ENCODE measurements at places on chromosomes 3 and 15.

DNA sequence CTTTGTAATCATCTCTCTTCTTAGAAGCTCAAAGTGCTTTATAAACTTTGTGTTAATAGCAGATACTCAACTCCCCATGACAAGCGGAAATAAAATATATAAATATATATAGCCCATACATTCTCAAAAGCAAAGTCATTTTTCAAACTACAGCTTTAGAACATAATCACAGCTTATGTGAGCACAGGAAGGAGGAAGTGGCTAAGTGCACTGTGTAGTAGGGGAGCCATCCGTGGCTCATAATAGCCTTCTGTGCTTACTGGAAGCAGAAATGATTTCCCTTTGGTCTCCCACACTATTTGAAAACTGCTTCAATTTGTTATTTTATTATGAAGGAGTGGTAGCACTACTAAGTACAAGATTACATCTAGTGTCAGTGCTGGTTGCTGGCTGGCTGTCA is 151.4 kb upstream of the ARL6 start:
- DNase-seq: no peak

DNA sequence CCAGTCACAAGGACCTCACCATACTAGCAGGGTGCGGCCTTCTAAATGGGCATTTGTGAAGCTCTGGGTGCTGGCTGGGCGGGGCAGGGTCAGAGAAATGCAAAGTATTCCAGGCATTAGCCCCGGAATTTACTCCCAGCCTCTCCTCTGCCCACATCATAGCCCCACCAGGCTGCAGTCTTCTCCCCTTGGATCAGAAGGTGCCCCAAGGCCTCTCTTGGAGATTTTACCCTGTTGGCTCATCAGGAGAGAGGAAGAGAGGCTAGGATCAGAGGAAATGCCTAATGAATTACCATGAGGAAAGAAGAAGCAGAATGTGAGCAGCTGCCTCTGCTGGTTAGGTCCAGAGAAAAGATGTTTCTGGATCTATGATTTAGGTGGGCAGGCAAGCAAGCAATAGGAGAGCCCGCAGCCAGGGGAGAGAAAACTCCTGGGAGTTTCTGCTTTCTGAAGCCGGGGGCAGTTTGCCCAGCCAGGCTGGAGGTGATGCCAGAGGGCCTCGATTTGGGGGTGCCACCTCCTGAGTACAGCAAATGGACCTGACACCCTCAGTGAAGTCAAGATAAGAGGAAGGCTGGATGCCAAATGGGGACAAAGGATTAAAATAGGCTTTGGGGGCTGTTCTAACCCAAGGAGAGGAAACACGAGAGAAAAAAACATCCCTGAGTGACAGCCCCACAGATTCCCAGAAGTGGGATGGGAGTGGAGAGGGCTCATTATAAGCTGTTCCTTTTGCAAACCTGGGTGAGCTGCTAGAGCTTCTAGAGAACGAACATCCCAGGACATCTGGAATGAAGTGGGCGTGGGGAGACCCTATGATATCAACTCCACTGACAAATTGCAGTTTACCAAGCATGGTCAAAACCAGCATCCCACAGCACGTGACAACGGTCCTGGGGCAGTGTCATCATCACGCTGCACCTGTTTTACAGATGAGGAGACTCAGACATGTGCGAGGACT is 65.4 kb downstream of the BDH1 start:
- DNase-seq: no peak

- no peak for DNase-seq
Observed at GRCh38 chr3:88267441-88267840, 117.7 kb downstream of the C3orf38 start.

GRCh38 chr3:197363553-197364409 is 65.4 kb upstream of the DLG1 start:
- DNase-seq: peak; percentile 11
